ENCODE measurements at places on chromosomes 11 and 22. TPM values are rescaled to one million over a fixed set of nuclear protein-coding genes. Genes with fewer than 3 reads are reported as not detected.

Gene CCDC81
- not detected for total RNA-seq

GRCh38 chr22:37032535-37033460, 13.3 kb downstream of the MPST start:
- H3K4me3 ChIP-seq, result no peak overlapping the region
- H3K27ac ChIP-seq, result no peak overlapping the region

GRCh38 chr22:26998716-26999115, 341.3 kb downstream of the MIAT start:
- no peak overlapping the region for H3K4me3 ChIP-seq
- no peaks in the 10 kb centered on the region for H3K4me1 ChIP-seq
- H3K36me3 ChIP-seq, result no peaks in the 10 kb centered on the region
- H3K27me3 ChIP-seq, result no peaks in the 10 kb centered on the region
- no peak for DNase-seq

DNA sequence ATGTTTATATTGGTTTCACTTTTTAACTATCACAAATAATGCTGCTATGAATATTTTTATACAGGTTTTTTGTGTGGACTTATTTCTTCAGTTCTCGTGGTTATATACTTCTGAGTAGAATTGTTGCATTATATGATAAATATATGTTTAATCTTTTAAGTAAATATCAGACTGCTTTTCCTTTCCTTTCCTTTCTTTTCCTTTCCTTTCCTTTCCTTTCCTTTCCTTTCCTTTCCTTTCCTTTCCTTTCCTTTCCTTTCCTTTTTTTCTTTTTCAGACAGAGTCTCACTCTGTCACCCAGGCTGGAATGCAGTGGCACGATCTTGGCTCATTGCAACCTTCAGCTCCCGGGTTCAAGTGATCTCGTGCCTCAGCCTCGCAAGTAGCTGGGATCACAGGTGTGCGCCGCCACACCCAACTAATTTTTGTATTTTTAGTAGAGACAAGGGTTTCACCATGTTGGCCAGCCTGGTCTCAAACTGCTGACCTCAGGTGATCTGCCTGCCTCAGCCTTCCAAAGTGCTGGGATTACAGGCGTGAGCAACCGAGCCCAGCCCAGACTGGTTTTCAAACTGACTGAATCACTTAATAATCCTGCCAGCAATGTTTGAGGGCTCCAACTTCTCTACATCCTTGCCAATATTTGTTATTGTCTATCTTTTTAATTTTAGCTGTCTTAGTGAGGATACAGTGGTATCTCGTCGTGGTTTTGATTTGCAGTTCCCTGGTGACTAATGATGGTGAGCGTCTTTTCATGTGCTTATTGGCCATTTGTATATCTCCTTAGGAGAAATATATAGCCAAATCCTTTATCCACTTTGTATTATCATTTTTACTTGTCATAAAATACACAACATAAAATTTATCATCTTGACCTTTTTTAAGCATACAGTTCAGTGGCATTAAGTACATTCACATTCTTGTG, 21.9 kb downstream of the HTR3B start:
- no peak for DNase-seq
- H3K4me3 ChIP-seq, result no peak overlapping the region
- no peak overlapping the region for H3K27ac ChIP-seq

Gene DDX25
- not detected for total RNA-seq

DNA sequence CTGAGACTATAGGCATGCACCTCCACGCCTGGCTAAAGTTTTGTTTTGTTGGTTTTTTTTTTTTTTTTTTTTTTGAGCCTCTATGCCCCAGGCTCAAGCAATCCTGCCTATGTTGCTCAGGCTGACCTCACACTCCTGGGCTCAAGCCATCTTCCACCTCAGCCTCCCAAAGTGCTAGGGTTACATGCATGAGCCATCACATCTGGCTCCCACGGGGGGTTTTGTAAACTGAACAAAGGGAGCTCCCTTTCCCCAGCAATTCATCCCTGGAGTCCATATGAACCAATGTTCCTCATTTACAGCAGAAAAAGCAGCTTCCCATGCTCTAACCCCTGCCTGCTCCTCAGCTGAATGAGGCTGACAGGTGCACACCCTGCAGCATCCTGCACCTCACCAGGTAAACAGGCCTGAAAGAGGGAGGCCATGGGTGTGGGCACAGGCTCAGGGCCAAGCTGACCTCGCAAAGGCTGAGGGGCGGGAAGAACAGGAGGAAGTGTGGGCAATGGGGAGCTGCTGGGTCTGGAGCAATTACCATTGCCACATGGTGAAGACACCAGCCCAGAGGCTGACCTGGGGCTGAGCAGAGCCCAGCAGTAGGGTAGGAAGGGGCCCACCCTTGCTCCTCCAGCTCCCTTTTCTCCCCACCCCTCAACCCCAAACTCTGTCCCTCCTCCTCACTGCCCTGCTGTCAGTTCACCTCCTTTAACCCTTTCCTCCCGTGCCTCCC, 58.2 kb downstream of the RBX1 start:
- H3K27me3 ChIP-seq, result no peaks in the 10 kb centered on the region
- H3K27ac ChIP-seq, result no peak overlapping the region
- no peak for DNase-seq
- no peaks in the 10 kb centered on the region for H3K36me3 ChIP-seq
- H3K4me1 ChIP-seq, result no peaks in the 10 kb centered on the region
- H3K4me3 ChIP-seq, result no peak overlapping the region

Data from gastrocnemius medialis (tissue), 4 donors.